ENCODE measurements at places on chromosomes 2 and 18.

DNA sequence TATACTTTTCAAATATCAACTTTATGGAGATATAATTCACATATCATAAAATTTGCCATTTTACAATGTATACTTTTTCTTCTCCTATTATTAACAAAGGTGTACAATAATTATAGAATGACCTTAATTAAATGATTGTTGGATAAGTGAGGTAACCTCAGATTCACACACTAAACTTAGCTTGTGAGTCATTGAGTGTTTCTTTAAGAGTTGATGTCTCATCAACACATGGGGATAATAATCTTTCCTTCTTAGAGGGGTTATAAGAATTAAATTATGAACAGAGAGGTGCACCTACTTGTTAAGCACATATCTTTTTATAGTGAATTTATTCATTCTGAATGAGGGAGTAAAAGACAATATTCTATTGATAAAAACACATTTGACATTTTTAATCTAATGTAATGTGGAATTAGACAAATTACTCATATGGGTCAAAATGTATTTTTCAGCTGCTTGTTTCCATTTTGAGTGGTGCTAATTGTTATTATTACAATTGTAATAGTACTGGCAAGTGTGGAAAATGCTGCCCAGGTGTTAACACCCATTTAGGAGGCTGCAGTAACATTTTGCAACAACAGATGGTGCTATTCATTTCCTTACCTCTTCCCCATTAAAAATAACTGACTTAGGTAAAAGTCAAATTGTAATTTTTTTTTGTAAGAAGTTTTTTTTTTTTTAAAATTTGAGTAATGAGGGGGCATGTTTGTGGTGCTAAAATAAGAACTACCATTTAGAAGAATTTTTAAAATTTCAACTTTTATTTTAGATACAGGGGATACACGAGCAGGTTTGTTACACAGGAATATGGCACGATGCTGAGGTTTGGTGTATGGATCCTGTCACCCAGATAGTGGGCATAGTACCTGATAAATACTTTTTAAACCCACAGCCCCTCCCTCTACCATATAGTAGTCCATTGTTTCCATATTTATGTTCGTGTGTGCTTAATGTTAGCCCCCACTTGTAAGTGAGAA, 32.1 kb upstream of the DYNAP start:
- peak; percentile 11 for DNase-seq

GRCh38 chr2:162091325-162092007, 17.5 kb upstream of the DPP4 start:
- DNase-seq: no peak

DNA sequence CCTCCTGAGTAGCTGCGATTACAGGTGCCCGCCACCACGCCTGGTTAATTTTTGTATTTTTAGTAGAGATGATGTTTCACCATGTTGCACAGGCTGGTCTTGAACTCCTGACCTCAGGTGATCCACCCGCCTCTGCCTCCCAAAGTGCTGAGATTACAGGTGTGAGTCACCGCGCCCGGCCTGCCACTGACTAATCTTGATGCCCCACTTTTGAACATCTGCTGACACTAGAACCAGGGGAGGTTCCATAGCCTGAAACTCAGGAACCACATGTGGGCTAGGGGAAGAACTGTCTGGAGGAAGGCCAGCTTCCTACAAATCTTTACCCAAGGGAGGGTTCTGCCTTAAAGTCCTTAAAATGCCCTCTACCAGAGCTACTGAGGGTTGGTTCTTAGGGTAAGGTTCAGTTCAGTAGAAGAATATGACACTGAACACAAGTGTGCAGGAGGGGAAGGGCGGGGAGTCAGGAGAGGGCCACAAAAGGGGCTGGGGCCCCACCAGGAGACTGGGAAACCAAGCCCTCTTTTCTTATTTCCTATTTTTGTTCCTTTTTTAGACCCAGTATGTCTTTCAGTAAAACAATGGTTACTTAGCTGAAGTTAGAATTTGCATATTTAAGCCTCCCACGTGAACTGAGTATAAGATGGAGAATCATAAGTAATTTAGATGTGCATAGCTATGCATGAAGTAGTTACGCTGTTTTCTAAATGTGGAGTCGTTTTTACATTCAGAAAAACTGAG, 6.3 kb upstream of the RAB31 start:
- DNase-seq: no peak

DNA sequence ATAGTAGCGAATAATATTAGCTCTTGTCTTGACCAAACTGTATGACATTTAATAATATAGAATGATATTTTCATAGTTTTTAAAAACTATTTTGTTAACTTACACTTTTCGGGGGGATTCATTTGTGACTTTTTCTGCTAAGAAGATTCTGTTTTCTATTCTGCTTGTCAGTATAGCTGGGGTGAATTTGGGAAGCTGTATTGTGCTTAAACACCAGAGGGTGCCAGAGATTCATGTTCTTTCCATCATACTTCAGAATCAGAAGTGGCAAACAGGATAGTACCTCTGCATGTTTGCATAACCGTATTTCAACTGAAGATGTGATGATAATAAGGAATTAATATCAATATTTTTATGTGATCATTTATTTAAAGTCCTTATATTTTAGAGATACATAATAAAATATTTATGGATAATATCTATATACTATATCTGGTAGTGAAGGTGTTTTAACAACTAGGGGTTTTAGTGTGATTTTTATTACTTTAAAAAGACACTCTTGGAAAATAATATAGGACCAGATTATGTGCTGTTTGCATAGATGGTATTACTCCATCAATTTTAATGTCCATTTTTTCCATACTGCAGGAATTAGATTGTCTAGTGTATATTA, 81.0 kb downstream of the TAF4B start:
- peak; percentile 48 for DNase-seq

DNA sequence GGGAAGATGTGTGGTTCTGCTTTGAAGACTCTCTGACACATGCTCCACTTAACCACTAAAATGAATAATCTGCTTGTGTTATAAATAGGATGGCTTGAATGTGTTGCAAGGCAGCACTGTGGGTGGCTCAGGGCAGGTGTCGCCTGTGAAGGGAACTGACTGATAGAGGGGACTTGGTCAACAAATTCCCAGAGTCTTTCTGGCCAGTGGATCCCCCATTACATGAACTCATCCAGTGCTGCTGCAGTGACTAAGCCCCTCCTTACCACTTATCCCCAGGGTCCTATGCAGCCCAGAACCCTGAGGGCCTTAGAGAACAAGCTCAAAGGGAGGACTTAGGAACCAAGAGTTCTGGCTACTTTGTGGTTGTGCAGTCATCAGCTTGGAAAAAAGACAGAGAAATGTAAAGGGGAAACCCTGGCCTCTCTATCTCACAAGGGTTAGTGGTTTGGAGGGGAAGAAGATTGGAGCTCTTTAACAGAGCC, 226.2 kb upstream of the TNP1 start:
- DNase-seq: no peak

DNA sequence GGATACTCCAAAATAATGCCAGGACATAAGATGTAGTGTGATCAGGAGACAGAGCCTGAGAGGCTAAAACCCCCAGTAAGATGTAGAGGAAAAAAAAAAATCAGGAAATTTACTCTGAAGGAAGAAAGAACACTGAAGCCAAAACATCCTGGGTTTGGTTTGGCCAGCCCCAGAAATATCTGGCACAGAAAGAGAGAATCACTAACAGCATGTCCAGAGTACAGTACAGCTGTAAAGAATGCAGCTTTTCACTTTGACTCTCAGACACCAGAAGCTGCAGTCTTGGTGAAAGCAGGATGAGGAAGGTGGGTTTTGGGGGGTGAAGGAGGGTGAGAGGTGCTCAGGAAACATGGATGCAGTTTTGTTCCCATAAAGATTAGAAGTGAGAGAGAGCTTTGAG, 1577.7 kb upstream of the ACVR2A start:
- DNase-seq: no peak

DNA sequence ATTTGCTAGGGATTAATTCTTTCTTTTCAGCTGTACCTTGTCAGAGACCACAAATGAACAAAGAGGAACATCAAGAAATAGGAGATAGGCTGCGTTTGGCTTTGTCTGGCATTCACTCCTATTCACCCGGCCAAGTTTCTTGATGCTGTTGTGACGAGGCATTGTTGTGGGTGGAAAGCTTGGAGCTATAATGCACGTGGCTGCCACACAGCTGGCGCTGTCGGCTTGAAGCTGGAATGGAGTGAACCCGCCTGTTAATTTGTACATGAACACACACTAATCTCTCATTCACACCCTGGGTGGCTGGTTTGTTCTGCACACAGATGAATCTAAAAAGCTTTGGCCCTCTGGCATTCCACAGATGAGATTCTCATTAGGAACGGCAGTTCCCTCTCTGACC, 274.9 kb upstream of the GYPC start:
- no peak for DNase-seq

- no peak for DNase-seq
These were observed 58.4 kb upstream of the DNMT3A start for GRCh38 chr2:25400169-25400568.

- DNase-seq: no peak
These were observed 527.0 kb downstream of the TNS1 start for GRCh38 chr2:217475791-217476190.

DNA sequence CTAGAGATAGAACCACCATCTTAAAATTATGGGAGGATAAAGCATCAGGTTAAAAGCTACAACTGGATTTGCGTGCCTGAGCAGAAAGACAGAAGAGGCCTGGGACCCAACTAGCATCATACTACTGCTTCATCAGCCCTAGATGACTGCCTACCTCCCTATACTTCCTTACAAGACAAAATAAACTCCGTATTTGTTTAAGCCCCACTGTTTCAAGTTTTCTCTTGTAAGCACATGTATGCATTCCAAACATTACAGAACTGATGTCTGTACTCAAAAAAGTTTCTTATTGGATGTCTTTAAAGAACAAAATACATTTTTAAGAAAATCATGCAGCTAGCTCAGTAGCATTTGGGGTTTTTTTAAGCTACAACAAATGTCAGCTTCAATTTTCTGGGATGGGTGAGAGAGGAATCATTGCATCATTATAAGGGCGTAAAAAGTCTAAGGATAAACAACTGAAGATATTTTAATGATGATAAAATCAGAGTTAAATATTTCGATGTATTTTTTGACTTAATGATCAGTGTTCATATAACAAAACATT, 213.1 kb downstream of the EXOC6B start:
- no peak for DNase-seq

DNA sequence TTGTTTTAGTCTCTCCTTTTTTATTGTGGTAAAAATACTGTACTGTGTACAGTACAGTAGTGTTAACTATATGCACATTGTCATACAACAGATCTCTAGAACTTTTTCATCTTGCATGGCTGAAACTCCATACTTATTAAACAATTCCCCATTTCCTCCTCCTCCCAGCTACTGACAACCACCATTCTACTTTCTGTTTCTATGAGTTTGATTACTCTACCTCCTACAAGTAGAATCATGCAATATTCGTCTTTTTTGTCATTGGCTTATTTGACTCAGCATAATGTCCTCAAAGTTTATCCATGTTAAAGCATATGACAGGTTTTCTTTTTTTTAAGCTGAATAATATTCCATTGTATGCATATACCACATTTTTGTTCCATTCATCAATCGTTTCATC, 338.2 kb downstream of the AGPS start:
- no peak for DNase-seq

DNA sequence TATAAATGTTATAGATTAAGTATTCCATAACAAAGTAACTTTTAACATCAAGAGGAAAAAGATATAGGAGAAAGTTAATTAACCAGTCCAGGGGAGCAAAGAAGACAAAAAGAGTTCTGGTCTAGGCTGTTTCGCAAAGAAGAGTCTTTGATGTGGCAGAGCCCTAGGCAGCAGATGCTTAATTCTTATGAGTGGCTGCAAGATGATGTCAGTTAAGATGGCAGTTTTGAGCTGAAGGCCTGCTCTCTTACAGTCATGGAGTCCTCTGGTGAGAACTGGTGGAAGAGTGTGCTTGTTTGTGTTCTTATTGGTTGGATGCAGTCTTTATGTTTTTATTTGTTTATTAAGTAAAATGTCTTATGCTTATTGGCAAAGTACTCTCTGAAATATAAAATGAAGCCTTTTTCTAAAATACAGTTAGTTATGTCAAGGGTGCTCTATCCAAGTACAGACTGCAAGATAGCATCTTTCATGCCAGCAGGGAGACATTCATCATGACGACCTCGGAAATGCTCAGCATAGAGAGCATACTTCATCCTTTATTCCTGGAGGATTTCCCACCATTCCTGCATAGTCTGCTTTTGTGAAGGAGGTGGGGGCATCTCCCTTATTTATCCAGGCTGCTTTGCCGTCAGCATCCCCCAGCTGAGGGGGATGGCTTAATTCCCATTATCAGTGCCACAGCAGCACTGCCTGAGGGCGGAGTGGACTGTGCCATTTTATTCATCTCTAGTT, 38.9 kb upstream of the SERPINE2 start:
- DNase-seq: no peak

DNA sequence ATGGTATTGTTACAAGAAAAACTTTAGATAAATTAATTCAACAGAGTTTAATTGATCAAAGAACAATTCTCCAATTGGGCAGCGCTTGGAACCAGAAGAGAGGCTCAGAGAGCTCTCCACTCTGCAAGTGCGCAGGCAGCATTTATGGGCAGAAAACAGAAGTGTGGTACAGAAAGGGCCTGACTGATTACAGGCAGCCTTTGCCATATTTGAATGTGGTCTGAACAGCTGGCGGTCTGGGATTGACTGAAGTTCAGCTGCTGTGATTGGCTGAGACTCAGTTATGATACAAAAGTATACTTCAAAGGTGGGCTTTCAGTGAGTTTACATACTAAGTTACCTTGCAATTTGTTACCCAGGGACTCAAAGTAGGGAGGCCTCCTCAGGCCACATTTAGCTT, 301.3 kb upstream of the ID2 start:
- DNase-seq: no peak

GRCh38 chr18:22872900-22873537, 60.1 kb upstream of the RBBP8 start:
- DNase-seq: no peak

DNA sequence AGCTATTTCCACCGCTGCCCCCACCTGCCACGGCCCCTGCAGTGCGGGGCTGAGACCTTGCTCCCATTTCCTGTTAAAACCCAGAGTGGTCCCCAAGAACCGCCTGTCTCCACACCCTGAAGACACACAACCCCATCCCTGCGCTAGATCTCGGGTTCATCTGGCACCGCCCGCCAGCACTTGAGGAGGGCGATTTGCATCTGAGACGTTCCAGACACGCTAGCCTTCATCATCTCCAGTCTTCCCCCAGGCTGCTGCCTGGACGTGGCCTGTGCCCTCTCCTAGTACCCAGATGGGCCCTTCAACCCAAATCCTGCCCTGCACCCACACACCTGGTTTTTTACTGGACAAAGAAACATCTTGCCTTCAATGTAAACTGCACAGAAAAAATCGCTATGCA, 49.8 kb downstream of the SLC66A2 start:
- no peak for DNase-seq

DNA sequence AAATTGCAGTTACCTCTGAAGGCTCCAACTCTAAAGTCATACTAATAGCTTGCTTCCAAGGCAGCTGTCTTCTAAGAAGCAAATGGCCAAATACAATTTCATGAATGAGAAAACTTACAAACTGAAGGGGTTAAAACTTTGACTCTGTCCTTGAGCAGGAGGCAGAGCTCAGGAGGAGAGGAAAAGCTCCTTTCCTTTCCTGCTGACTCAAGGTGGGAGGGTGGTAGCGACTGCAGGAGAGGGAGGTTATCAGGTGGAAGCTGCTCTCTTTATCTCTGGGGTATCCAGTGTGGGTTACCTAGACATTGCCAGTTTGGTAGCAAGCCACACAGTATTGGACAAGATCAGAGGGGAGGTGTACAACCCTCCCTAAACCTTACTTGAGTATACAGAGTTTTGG, 2.7 kb upstream of the EFEMP1 start:
- DNase-seq: no peak

GRCh38 chr2:223612501-223612900, 10.3 kb upstream of the SCG2 start:
- no peak for DNase-seq

Measured in hematopoietic multipotent progenitor cell treated with erythropoietin and hydrocortisone succinate and interleukin-3 and kit ligand, for 15 days (in vitro differentiated cells).